Stimulated activated CD4-positive, alpha-beta T cell treated with anti-CD3 and anti-CD28 coated beads, TNF-alpha, amount 100 ng/mL, for 24 hours (primary cell): ENCODE measurements at places on chromosomes 7 and 10.

GRCh38 chr7:94590526-94591162 is 65.3 kb downstream of the SGCE start:
- no peak for DNase-seq

DNA sequence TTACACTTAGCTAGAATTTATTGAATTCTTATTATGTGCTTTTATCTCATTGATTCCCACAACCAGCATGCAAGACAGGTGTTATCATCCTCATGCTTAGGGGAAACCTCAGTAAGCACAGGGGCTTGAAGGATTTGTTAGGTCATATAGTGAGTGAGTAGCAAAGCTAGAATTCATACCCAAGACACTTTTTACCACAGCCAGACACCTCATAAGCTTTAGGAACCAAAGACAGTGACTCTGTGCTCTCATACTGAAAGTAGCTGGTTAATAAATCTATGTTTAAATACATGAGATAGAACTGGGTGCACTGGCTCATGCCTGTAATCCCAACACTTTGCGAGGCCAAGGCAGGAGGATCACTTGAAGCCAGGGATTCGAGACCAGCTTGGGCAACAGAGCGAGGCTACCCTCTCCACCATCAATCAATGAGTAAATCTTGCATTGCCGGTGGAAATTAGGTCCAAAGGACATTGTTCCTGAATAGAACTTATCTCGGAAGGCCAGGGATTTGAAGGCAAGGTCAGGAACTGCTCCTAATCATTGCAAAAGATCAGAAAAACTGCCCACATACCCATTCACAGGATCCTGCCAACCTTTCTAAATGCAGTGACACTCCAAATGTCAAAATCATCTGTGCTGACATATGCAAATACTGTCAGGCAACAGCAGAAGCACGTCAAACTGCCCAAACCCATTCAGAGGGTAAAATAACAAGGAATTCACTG is 523.5 kb downstream of the PARD3 start:
- no peak for DNase-seq

DNA sequence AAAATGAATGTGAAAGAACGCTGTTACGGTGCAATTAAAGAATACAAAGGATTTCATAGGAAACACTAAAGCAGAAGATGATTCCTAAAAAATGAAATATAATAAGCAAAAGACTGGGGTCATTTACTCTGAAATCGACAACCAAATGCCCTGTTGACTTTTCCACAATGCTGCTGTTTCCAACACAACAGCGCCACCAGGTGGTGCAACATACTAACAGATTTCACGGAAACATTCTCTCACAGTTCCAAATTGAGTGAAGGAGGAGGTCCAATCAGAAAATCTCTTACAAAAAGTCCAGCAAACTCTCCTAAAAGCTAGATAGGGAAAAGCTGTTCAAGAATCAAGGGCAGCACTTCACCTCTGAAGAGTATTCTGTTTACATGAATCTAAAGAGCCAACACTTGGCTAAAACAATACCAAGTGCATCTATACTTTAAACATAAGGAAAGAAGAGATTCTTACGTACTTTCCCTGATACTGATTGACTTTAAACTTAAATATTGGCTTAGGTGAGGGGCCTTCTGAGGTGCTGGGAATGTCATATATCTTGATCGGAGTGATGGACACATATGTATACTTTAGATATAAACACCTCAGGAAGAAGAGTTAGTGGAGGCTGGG is 55.9 kb downstream of the UPF2 start:
- DNase-seq = peak; percentile 55

- no peak for DNase-seq
Measured at GRCh38 chr10:93854975-93855374, 38.8 kb upstream of the SLC35G1 start.

- DNase-seq = no peak
Measured at GRCh38 chr7:105219771-105220160, 169.0 kb downstream of the SRPK2 start.

DNA sequence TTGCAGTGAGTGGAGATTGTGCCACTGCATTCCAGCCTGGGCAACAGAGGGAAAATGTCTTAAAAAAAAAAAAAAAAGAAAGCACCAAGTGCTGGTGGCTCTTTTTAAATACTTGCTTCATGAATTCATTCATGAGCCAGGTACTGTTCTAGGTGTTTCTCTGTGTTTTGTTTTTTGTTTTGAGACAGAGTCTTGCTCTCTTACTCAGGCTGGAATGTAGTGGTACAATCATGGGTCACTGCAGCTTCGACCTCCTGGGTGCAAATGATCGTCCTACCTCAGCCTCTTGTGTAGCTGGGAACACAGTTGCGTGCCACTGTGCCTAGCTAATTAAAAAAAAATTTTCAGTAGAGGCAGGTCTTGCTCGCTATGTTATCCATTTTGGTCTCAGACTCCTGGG is 5.3 kb downstream of the STOX1 start:
- no peak for DNase-seq

DNA sequence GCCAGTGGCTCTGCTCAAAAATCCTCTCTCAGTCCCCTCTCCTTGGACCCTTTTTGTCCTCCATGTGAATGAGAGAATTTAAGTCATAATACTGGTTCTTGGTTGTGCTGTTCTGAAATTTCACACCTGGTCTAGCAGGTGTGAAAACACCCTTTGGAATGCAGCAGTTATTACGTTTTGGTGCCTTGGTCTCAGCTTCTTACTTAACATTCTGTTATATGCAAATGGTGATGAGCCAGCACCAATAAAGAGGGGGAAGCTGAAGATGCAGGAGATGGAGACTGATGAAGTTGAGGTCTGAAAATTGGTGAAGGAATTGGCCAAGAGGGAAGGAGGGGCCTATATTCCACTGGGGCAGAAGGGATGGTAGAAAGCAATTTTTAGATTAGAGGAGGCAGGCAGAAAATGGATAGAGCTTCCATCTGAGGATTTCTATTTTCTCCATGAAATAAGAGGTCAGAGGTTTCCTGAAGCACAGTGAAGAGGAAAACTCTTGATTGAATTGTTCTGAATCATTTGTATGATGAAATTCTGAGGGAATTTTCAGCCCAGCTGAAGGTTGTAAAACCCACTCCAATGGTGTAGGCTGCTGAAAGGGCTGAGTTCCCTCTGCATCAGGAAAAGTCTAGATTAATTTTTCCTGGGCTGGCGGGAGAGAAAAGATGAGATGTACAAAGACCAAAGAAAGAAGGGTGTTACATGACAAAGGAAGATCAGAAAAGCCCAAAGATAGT is 94.0 kb upstream of the FAM180A start:
- no peak for DNase-seq

- DNase-seq = no peak
Measured at GRCh38 chr7:43516581-43517342, 66.1 kb upstream of the STK17A start.

GRCh38 chr10:100995181-100995580 is 4.4 kb upstream of the LZTS2 start:
- no peak for DNase-seq

GRCh38 chr7:77254429-77254828 is 54.8 kb upstream of the FGL2 start:
- DNase-seq = no peak

- no peak for DNase-seq
Measured at GRCh38 chr7:139783647-139784385, 6.0 kb upstream of the HIPK2 start.

- no peak for DNase-seq
Measured at GRCh38 chr7:128236924-128237586, 4.0 kb upstream of the LEP start.

DNA sequence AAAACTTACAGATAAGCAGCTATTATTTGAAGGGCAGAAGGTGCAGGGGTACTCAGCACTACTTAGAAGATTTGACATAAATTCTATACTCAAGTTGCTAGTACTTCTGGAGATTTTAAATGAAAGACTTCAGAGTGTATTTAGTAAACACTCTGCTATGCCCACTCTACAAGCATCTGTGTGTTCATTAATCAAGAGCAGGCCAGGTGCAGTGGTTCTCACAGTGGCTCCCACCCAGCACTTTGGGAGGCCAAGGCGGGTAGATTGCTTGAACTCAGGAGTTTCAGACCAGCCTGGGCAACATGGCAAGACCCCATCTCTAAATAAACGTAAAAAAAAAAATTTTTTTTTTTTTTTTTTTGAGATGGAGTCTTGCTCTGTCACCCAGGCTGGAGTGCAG is 38.9 kb upstream of the TOMM7 start:
- no peak for DNase-seq

- no peak for DNase-seq
Measured at GRCh38 chr10:1367938-1368841, 312.0 kb downstream of the WDR37 start.

DNA sequence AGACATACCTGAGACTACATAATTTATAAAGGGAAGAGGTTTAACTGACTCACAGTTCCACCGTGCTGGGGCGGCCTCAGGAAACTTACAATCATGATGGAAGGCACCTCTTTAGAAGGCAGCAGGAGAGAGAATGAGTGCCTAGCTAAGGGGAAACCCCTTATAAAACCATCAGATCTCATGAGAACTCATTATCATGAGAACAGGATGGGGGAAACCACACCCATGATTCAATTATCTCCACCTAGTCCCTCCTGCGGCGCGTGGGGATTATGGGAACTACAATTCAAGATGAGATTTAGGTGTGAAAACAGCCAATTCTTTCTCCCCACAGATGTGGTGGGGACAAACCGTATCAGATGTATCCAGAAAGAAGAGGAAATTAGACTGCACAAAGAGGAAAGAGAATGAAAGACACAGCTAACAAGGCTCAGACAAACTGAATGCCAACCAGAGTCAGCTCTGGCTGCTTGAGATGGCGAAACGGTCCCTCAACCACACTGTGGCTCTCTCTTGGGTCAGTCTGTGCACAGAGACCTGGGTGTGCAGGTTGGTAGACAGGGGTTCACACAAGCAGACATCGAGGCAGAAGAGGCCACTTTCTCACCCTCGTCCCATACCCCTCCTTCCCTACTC is 375.6 kb downstream of the SFMBT2 start:
- peak; percentile 21 for DNase-seq

GRCh38 chr7:101302641-101303101 is 18.9 kb downstream of the IFT22 start:
- no peak for DNase-seq

- no peak for DNase-seq
Measured at GRCh38 chr7:93148727-93149126, 542 bp upstream of the SAMD9L start.

DNA sequence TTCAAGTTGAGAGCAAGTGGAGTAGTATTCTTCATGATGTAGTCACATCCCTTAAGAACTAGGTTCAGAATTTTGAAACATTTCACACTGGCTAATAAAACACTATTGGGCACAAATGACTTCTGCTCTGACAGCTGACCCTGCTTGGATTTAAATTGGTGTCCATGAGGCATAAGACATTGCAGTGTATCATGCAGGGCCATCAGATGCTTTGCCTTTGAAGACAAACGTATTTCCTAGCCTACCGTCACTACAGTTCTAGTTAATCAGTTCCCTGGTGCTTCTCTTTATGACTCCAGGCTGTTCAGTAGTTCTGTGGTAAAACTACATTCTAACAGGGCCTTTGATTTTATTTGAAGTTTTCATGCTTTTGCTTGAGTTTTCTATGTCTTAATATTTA is 168.5 kb upstream of the ZNF804B start:
- no peak for DNase-seq

DNA sequence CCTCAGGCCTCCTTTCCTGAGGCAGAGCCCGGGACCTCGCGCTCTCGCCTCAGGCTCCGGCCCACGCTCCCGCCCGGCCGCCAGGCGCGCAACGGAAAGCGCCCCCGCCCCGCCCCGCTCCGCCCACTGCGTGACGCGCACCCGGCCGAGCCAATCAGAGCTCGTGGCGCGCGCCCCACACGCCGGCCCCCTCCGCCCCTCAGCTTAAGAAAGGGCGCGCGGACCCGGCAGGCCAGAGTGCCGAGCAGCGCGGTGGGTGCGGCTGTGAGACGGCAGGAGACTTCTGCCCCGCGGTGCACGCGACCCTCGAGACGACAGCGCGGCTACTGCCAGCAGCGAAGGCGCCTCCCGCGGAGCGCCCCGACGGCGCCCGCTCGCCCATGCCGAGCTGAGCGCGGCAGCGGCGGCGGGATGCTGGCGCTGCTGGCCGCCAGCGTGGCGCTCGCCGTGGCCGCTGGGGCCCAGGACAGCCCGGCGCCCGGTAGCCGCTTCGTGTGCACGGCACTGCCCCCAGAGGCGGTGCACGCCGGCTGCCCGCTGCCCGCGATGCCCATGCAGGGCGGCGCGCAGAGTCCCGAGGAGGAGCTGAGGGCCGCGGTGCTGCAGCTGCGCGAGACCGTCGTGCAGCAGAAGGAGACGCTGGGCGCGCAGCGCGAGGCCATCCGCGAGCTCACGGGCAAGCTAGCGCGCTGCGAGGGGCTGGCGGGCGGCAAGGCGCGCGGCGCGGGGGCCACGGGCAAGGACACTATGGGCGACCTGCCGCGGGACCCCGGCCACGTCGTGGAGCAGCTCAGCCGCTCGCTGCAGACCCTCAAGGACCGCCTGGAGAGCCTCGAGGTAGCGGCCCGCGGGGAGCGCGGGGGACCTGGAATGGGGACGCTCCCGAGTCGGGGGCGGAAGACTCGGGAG is at the start of gene NPTX2:
Gene NPTX2, plus strand, starts transcription at position 235 of the 909 bp plus-strand sequence. Its CDS starts 177 bp downstream, at position 412.
- no peak for DNase-seq
